Fibroblast of villous mesenchyme (primary cell): ENCODE measurements at places on chromosomes 12 and 14. TPM values are rescaled to one million over a fixed set of nuclear protein-coding genes. Genes with fewer than 3 reads are reported as not detected.

The LGR5 gene
- not detected in 2 replicates for total RNA-seq

The EMP1 gene
- 52.2 and 75.6 TPM in 2 replicates for total RNA-seq

The SDSL gene
- 3.5 and 5.2 TPM in 2 replicates for total RNA-seq

- DNase-seq = no peak
Measured at GRCh38 chr12:131091976-131092691, 138.4 kb downstream of the ADGRD1 start.

DNA sequence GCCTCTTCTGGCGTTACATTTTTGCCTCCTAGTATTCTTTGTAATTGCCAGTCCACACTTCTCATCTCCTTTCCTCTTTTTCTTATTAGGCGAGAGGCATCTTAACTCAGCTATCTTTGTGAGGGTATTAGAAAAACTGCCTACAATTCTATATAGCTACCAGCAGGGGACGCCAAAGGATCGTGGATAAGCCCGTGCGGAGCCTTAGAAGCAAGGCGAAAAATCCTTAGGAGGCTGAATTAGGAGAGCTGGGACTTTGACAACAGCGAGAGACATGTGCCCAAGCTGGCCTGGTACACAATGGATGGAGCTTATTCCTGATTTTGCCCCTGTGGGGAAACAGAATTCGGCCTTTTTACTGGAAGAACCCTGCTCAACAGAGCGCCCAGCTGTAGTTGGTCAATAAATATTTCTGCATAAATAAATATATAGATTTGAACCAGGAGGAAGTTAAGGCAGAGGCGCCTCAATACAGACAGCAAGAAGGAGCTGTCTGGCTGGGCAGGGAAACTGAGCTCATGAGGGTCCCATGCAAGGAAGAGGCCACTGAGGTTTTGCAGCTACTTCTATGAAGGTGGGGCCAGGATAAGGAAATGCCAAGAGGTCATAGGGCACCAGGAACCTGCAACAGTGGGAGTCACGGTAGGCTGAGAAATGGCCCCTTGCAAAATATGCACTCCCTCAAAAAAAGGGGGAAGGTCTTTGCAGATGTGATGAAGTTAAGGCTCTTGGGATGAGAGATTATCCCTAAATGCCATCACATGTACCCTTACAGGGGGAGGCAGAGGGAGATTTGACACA, 14.6 kb upstream of the RBM19 start:
- DNase-seq = peak; percentile 76

- no peak for DNase-seq
Measured at GRCh38 chr12:51855586-51856428, 7.3 kb upstream of the FIGNL2 start.

DNA sequence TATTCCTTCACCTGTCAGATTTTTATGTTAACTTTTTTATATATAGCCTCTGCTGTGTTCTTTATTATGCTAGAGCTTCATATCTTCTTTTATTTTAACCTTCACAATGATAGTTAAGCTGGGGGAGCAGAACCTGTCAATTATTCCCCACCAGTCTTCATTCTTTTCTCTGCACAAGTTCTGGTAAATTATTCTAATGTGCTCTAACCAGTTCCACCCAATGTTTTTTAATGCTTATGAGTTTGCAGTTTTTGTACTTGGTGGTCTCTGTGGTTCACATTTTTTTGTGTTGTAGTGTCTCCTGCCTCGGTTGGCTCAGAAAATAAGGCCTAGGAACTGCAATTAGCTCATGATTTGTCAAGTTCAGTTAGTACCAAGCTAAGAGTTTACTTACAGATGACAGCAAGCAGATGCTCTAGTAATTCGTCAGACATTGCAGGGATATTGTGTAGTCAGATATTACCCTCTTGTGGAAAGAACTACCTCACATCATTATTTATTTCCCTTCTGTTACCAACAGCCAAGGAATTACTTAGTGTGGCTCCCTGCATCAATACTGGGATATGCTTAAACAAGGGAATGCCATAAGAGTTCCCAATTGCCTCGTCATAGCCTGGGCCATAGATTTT, 14.5 kb downstream of the DYRK2 start:
- DNase-seq = peak; percentile 75

- DNase-seq = no peak
Measured at GRCh38 chr14:27253966-27254365, 656.1 kb upstream of the NOVA1 start.
